ENCODE measurements at places on chromosomes 3 and 15.

DNA sequence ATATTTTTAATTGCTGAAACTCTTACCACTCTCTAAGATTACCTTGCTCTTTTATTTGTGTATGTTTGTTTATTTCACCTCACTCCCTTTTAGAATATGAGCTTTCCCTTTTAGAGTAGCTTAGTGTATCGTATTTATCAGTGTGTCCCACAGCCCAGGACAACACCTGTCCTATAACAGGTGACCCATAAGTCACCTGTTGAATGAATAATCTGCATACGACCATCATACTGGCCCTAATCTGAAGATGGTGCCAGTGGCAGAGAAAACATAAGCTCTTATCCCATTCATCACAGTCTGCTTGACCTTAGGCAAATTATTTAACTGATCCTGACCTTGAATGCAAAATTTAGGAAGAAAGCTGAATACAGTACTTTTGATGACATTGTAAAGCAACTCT lies 254.6 kb upstream of the NR2F2 start:
- DNase-seq, result no peak
- H3K27me3 ChIP-seq, result no peaks in the 10 kb centered on the region
- no peaks in the 10 kb centered on the region for H3K4me1 ChIP-seq
- no peak overlapping the region for H3K4me3 ChIP-seq
- H3K36me3 ChIP-seq, result no peaks in the 10 kb centered on the region
- H3K27ac ChIP-seq, result no peak overlapping the region

GRCh38 chr3:40020689-40021088 lies 211.3 kb downstream of the MYRIP start:
- DNase-seq, result no peak
- H3K27me3 ChIP-seq, result peaks cover 14% of the 10 kb centered on the region
- peaks cover 6% of the 10 kb centered on the region for H3K36me3 ChIP-seq
- H3K27ac ChIP-seq, result no peak overlapping the region
- no peaks in the 10 kb centered on the region for H3K4me1 ChIP-seq
- H3K4me3 ChIP-seq, result no peak overlapping the region

- no peaks in the 10 kb centered on the region for H3K27me3 ChIP-seq
- peaks cover 11% of the 10 kb centered on the region for H3K36me3 ChIP-seq
- peak overlapping the region; percentile 75 for H3K4me3 ChIP-seq
- peak; percentile 34 for DNase-seq
Observed at GRCh38 chr3:49906073-49906743, 2.5 kb upstream of the MST1R start.

- H3K4me1 ChIP-seq, result peaks cover 9% of the 10 kb centered on the region
- peaks cover 64% of the 10 kb centered on the region for H3K27me3 ChIP-seq
- peak overlapping the region; percentile 41 for H3K4me3 ChIP-seq
- no peak overlapping the region for H3K27ac ChIP-seq
Observed at GRCh38 chr3:190323246-190323626, 990 bp upstream of the CLDN1 start.

DNA sequence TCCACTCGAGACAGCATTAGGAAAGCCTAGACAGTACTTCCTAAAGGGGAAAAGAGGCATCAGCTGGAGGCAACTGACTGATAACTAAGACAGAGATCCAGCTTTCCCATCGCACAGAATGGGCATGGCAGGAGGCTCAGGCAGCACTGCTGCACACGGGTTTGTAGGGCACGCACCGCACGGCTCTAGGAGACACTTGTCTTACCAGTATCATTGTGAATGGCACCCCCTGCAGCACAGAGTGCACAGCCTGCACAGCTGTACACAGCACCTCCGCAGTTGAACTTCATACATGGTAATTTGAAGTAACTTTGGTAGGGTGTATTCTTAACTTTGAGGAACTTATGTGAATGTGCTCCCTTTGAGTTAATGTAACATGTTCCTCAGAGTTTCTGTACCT lies 281.6 kb downstream of the PLCL2 start:
- no peak for DNase-seq
- H3K4me3 ChIP-seq, result no peak overlapping the region
- no peaks in the 10 kb centered on the region for H3K4me1 ChIP-seq
- H3K27ac ChIP-seq, result no peak overlapping the region
- no peaks in the 10 kb centered on the region for H3K27me3 ChIP-seq

GRCh38 chr3:182244222-182244971 lies 532.7 kb downstream of the SOX2 start:
- no peak overlapping the region for H3K4me3 ChIP-seq
- no peaks in the 10 kb centered on the region for H3K4me1 ChIP-seq
- no peaks in the 10 kb centered on the region for H3K36me3 ChIP-seq
- no peak for DNase-seq
- H3K27me3 ChIP-seq, result peaks cover 5% of the 10 kb centered on the region
- H3K27ac ChIP-seq, result no peak overlapping the region

GRCh38 chr15:62734706-62735105 lies 307.8 kb upstream of the TPM1 start:
- no peak overlapping the region for H3K27ac ChIP-seq
- no peak for DNase-seq
- H3K4me3 ChIP-seq, result no peak overlapping the region
- H3K4me1 ChIP-seq, result no peaks in the 10 kb centered on the region
- peaks cover 26% of the 10 kb centered on the region for H3K27me3 ChIP-seq
- peaks cover 9% of the 10 kb centered on the region for H3K36me3 ChIP-seq

DNA sequence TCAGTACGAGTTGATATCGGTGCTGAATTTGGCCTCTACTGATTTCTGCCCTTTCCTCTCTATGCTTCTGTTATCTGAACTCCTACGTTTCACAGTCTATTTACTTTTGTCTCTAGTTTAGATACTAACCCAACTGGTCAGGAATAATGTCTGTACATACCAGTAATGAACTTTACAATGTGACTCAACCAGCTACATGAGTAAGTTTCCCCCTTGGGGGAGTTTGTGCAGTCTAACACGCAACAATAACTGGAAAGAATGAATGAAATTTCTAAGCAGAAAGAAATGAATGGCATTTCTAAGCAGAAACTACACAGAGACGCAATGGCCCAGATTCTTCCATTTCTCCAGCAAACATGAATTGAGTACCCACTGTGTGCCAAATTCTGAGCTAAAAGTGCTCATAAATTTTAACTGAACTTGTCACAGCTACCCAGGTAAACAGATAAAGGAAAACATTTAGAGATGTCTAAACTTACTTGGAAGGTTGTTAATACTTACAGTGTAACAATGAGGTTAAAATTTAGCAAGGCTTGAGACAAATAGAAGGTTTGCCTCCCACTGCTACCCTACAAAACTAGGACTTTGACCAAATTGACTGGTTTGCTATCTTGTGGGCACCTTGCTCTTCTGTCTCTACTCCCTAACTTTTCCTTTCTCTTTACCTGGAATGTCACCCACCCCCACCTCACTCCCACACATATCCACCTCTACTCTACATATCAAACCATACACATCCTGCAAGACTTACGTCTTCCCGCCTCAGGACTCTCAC lies 11.6 kb downstream of the UPK1B start:
- H3K27ac ChIP-seq, result no peak overlapping the region
- DNase-seq, result no peak
- H3K4me3 ChIP-seq, result no peak overlapping the region
- no peaks in the 10 kb centered on the region for H3K4me1 ChIP-seq

DNA sequence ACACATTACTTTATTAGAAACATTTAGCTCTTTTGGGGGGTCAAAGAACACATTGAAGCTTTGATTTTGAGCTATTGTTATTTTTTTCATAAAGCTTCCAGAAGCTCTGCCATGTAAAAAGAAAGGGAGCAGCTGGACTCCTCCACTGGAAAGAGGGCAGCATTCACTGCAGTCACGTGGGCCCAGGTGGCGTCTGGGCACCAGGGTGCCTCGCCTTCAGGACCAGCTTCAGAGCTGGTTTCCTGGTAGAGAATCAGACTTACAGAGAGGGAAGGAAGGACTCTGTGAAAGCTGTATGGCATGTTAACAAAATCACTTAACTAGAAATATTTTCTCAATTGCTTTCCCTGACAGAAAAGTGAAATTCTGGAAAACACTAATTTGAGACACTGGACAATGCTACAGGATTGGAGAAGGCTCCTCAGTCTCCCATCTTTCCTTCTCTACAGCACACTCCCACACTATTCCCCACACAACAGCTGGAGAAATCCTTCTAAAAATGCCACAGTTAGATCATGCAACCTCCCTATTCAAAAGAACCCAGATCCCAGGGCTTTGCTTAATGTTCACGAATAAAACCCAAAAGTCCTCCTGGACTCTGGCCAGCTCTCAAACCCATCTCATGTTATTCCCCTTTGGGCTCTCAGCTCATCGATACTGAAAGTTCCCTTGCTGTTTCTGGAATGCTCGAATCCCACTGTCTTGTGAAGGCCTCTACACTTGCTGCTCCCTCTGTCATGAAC lies 83.2 kb downstream of the NFKBIZ start:
- H3K27me3 ChIP-seq, result no peaks in the 10 kb centered on the region
- H3K36me3 ChIP-seq, result peaks cover 3% of the 10 kb centered on the region
- H3K4me1 ChIP-seq, result peaks cover 34% of the 10 kb centered on the region
- H3K4me3 ChIP-seq, result no peak overlapping the region
- no peak for DNase-seq
- H3K27ac ChIP-seq, result no peak overlapping the region

DNA sequence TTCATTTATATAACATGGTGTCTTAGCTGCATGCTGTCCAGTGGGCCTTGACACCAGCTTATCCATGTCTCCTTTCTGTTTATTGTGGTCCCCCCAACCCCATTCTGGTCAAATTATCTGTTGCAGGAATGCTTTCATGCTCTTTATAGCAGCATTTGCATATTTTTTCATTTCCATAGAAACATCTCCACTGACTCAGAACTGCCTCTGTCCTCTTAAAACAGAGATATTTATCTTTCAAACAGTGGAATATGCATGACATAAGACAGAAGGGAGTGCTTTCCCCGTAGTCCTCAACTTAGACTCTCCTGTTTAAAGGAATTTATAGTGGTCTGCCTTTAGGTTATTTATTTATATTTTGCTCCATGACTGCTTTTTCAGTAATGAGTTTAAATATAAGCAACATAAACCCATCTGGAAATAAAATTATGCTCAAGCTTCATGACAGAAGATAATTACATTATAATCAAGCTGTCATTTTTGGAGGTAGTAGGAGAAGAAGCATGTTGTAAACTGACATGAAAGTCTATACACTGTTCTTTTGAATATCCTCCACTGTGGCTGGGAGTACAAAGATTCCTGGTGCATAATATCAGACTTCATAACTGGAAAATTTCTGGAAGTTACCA lies 179.5 kb upstream of the CD96 start:
- H3K27me3 ChIP-seq, result no peaks in the 10 kb centered on the region
- H3K27ac ChIP-seq, result no peak overlapping the region
- no peaks in the 10 kb centered on the region for H3K4me1 ChIP-seq

DNA sequence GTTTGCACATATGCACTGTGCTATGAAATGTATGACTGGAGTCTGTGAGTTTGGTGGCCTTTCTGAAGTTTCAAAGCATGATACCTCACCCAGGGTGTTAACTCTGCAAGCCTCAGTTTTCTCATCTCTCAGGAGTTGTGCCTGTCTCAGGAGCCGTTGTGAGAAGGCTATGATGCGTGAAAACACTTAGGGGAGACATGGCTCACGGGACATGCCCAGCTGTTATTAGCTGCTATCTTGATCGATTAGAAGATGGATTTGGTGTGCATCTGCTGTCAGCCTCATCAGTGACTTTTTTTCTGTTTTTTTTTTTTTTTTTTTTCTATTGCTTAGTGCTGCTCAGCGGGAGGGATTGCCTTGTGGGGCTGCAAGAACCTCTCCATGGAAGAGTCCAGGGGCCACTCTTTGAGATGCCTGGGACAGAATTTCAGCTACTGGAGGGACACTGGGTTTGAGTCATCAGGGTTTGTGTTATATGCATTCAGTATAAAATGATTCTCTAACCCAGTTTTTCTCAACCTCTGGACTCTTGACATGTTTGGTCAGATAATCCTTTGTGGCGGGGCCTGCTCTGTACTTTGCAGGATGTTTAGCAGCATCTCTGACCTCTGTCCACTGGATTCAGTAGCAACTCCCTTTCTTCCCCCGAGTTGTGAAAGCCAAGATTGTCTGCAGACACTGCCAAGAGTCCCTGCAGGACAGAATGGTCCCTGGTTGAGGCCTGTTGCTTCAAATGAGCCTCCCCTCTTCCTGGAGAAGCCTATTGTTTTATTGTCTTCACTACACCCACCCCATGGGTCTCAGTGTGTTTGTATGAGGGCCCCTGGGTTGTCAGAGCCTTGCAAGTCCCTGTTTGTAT lies 181.4 kb downstream of the CACNA2D3 start:
- no peak overlapping the region for H3K27ac ChIP-seq
- no peaks in the 10 kb centered on the region for H3K27me3 ChIP-seq

GRCh38 chr3:102715030-102715697 lies 280.3 kb downstream of the ZPLD1 start:
- no peaks in the 10 kb centered on the region for H3K36me3 ChIP-seq
- no peaks in the 10 kb centered on the region for H3K4me1 ChIP-seq
- no peaks in the 10 kb centered on the region for H3K27me3 ChIP-seq

GRCh38 chr3:150875548-150875947 lies 29.7 kb downstream of the MINDY4B start:
- H3K36me3 ChIP-seq, result no peaks in the 10 kb centered on the region
- no peaks in the 10 kb centered on the region for H3K27me3 ChIP-seq
- H3K4me1 ChIP-seq, result no peaks in the 10 kb centered on the region
- no peak for DNase-seq
- H3K4me3 ChIP-seq, result no peak overlapping the region

- peaks cover 52% of the 10 kb centered on the region for H3K4me1 ChIP-seq
- peak overlapping the region; percentile 94 for H3K4me3 ChIP-seq
- H3K27me3 ChIP-seq, result no peaks in the 10 kb centered on the region
- peak overlapping the region; percentile 42 for H3K27ac ChIP-seq
- H3K36me3 ChIP-seq, result no peaks in the 10 kb centered on the region
- no peak for DNase-seq
Observed at GRCh38 chr3:52054661-52055511, 1.5 kb downstream of the DUSP7 start.

Measured in naive B cell (primary cell).